ENCODE measurements at places on chromosomes 5 and 9.

DNA sequence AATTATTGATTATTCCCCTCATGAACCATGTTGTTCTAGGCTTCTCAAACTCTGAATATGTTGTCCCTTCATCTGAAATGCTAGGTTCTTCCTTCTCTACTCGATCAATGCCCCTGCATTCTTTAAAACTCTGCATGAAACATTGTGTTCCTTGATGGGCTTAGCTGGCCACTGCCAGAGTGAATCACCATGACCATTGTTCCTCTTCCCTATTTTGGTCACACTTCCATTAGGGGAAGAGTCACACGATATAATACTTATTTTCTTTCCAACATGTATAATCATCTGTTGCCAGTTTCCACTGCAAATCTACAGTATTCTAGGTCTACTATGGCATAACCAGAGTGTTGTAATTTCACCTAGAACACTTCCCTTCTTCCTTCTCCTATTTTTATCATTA is 247.9 kb downstream of the TRPM3 start:
- DNase-seq, result no peak

GRCh38 chr9:93303258-93303771 is 119.4 kb downstream of the WNK2 start:
- DNase-seq, result no peak

DNA sequence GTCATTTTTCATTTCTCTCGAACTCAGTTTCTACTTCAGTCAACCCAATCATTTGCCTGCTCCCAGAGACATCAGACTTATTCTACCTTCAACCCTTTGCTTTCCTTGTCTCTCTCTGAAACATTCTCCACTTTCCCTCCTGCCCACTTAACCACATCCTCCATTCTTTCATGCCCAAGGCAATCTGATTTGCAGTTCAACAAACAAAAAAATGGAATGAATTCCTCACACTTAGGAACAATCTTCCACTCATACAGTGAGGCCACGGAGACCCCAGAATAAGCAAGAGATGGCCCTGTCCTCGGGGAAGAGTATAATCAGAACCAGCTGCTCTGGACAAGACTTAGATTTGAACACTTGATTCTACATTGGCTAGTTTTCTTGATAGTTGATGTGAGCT is 180.5 kb downstream of the RFK start:
- DNase-seq, result no peak

DNA sequence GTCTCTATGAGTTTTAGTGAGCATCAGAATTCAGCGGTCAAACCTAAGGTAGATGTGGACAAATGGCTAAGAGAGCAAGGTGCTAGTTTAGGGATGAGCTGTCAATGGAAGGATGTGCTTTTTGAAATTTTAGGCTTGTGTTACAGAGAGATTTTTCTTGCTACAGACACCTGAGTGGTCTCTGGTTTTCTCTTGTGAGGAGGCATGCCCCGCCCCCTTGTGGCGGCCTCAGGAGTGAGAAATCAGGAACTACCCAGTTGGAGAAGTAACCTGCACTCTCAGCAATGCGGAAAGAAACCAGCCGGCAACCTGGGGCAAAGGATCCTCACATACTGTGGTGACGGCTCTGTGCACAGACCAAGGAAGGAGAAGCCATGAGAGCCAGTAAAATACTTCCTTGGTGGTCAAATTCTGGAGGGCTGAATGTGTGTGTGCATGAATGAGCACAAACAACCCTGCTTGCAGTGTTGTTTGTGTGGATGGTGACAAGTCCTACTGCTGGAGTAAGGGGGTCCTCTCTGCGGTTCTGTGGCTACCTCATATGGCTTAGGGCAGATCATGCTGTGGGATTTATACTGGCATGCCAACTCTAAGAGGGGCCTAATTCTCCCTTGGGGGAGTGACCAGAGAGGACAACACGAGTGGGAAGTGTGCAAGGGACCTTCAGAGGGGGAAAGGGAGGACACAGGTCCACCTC is 16.7 kb upstream of the HSD17B4 start:
- no peak for DNase-seq
